ENCODE measurements at places on chromosomes 6 and 20.
A peak's percentile ranks its signal among the peaks of the same experiment; 100 is the strongest.

- DNase-seq: no peak
Measured at GRCh38 chr6:166439366-166440091, 56.8 kb upstream of the MPC1 start.

- DNase-seq: no peak
Measured at GRCh38 chr6:43052842-43053544, 658 bp downstream of the CUL7 start.

DNA sequence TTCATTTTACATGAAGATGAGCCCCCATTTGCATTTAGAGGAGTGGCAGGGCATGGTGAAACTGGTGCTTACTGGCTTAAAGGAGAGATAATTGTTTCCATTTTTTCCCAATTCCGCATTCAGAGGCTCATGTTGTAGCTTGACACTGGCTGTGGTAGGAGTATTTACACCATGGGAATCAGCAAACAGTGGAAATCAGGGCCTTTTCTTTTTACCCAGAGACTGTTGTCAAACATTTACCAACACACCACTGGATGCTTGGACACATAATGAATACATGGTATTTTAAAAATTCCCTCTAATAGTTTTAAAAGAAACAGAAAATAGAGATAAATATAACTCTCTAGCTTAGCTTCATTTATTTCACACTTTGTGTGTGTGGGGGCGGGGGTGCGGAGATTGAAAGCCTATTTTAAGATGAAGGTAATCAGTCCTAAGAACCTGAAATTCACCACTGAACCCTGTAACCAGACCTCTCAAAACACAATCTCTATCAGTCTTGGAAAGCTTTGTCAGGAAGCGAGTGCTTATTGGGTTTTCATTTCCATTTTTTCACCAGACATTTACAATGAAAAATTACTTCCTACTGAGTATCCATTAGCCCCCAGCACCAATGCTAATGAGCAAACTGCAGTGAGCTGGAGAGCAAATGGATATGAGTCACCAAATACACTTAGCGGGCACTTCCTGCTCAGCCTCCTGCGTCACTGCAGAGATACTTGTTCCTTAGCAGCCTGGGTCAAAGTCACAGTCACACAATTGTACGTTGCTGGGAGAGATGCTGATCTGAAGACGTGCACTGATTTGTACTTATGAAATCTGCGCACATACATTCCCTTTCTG lies 532.0 kb downstream of the BCKDHB start:
- DNase-seq: no peak

DNA sequence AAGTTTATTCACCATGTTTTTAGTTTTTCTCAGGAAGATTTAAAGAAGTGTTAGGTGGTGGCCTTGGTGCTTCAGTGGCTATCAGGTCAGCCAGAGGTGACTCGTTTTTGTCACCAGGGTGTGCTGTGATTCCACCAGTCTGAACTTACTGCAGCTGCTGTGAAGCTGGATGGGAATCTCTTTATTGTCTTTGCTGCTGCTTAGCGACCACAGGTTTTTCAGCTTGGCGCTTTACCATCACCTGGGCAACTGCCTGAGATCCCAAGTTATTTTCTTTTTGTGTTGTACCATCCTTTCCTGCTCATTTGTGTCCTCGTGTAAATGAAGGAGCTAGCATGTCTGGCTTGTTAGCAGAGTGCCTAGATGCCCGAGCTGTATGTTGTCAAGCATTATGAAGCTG lies 146.9 kb downstream of the MACROD2 start:
- no peak for DNase-seq

DNA sequence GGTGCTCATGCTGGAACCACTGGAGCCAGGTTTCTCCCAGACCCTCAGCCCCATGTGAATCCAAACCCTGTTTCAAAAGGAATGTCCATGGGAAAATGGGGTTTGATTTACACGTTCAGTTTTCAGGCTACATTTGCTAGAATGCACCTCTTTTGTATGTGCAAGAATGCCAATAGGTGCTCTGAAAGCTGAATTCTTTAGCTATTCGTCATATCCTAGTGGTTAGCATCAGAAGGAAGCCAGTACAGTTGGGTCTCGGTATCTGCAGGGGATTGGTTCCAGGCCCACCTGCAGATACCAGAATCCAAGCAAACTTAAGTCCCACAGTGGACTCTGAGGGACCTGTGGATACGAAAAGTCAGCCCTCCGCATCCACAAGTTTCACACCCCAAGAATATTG lies 93.4 kb downstream of the UST start:
- DNase-seq: no peak

DNA sequence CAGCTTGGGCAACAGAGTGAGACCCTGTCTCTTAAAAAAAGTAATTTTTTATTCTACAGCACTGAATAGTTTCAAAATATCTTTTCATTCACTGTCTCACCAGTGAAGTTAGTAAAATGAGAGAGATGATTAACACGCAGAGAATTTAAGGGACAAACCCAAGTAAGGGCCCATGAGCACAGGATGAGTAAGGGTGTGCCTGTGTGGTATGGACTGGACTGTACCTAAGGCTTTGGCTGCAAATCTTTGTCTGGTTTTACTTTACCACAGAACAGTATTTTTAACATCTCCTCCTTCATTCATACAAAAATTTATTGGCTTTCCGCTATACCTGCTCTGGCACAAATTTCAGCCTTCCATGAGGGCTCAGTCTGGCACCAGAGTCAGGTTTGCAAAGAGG lies 433.3 kb downstream of the UTRN start:
- DNase-seq: no peak

GRCh38 chr20:5788385-5788895 lies 38.2 kb downstream of the SHLD1 start:
- peak; percentile 74 for DNase-seq

GRCh38 chr6:41021832-41022231 lies 17.2 kb downstream of the UNC5CL start:
- DNase-seq: no peak

All from activated CD4-positive, alpha-beta T cell treated with anti-CD3 and anti-CD28 coated beads for 24 hours (primary cell).